ENCODE measurements at places on chromosomes 2 and 18. TPM values are rescaled to one million over a fixed set of nuclear protein-coding genes. Genes with fewer than 3 reads are reported as not detected.

- no peak for DNase-seq
Measured at GRCh38 chr18:68985172-68985820, 187.4 kb downstream of the CCDC102B start.

Gene CXCR4
- total RNA-seq, result 106 TPM

DNA sequence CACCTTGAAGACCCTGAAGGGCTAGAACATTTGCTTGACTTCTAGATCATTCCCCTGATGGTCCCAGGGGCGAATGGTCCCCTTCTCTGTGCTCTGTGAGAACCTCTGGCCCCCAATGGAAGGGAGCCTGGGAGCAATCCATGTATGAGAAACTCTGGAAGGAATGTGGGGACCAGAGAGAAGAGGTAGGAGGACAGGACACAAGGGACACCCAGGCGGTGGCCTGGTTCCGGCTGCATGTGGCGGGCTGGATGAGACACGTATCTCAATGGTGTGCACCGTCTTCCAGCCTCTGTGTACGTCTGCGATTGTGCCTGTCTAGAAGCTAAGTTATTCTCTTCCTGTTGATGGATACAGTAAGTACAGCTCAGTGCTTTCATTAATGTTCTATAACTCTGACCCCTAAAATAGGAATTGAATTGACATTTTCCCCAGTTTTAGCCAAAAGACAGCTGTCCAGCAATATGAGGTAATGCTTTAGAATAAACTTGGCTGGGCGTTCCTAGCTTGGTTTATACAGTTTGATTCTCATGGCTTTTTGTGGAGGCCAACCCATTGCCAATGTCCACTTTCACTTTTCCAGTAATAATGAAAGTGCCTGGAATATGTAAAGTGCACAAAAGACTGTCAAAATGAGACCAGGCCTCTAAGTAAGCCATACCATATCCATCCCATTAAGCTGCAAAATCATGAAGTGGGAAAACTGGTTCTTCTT lies 30.1 kb upstream of the COPS8 start:
- DNase-seq, result no peak

DNA sequence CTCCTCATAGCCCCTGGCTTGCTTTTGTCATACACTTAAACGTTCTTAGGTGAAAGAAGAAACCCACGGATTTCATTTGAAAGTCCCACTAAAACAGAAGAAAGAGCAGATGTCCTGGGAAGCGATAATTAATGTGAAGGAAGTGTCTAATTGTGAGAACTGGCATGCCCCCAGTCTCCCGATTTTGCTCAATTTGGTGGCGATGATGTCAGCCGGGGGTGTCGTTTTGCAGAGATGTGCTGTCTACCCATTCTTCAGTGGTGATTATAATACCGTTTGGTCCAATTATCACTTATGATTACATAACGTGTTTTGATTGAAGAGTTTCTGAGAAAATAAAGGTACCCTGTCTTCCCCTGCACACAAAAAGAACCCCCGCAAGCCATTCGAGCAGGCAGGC lies 103.1 kb downstream of the RTN4 start:
- DNase-seq, result no peak

GRCh38 chr2:218658671-218659257 lies 659 bp downstream of the ZNF142 start:
- DNase-seq, result no peak

- DNase-seq, result no peak
Measured at GRCh38 chr18:36415171-36415570, 117.7 kb downstream of the FHOD3 start.

DNA sequence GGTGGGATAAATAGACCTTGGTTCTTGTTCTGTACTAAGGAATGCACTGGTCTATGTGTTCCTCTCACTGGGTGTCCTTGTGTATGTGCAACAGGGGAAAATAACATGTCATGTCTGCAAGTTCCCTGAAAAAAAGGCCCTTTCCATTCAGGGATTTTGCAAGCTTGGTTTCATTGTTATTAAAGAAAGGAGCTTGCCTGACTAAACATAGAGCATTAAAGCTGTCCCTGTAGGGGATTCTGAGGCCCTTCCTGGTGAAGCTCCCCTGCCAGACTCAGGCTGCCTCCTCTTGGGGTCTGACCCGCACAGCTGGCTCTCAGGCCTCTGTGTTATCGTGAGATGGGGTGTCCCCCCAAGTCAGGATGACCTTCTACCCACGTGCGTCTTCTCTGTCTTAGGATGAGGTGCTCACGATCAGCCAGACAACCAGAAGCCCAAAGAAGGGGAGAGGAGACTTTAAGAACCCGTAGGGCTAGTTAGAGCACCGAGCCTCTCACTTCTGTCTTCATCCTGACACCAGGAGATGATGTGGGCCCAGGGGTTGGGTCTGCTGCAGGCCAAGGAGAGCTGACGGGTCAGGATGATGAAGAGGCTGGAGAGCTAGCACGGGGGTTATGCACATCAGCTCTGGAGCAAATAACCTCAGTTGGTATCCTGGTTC lies 21.2 kb downstream of the CAPG start:
- no peak for DNase-seq

Gene NBAS
- total RNA-seq, result 34.1 TPM

- DNase-seq, result no peak
Measured at GRCh38 chr18:41899535-41899934, 55.5 kb upstream of the PIK3C3 start.

Gene DSG3
- total RNA-seq, result not detected

GRCh38 chr2:200871151-200871550 lies 6.7 kb upstream of the CLK1 start:
- no peak for DNase-seq

DNA sequence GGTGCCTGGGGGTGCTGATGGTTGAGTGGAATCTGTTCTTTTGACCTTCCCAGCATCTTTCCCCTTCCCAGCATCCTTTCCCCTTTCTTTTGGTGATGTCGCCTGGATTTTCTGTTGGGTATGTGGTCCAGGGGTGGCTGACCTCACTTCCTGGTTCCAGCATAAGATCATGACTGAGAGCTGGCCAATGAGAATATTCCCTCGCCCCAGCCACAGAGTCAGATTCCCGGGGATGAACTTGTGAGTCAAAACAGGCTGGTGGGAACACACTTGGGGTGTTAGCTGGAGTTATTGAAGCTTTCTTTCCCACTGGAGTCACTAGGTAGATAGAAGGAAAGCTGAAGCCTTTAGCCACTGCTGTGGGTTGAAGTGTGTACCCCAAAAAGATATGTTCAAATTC lies 28.0 kb upstream of the FOSL2 start:
- DNase-seq, result no peak

Gene XIRP2
- total RNA-seq, result not detected

Gene SP9
- not detected for total RNA-seq

- no peak for DNase-seq
Measured at GRCh38 chr2:165149439-165149838, 54.4 kb downstream of the SCN3A start.

DNA sequence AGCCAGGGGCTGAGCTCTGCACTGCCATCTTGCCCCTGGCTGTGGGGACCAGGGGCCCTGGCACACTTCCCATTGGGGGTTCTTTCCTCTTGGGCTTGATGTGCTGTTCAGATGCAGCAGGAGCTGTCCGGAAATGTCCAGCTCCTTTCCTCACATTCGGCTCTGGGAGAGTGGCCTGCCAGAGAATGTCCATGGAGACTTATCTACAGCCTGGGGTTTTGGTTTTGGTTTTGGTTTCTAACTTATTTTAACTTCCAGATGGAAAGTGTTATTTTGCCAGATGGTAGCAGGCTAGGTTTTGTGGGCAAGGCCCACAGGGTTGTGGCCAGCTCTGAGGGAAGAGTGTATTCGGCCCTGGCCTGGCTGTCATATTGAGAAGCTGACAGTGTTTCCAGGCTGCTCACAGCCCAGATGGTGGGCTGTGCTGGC lies 177.3 kb downstream of the ANKRD30B start:
- no peak for DNase-seq

Gene ANKRD23
- total RNA-seq, result 3.9 TPM

Gene ABCG5
- total RNA-seq, result not detected

DNA sequence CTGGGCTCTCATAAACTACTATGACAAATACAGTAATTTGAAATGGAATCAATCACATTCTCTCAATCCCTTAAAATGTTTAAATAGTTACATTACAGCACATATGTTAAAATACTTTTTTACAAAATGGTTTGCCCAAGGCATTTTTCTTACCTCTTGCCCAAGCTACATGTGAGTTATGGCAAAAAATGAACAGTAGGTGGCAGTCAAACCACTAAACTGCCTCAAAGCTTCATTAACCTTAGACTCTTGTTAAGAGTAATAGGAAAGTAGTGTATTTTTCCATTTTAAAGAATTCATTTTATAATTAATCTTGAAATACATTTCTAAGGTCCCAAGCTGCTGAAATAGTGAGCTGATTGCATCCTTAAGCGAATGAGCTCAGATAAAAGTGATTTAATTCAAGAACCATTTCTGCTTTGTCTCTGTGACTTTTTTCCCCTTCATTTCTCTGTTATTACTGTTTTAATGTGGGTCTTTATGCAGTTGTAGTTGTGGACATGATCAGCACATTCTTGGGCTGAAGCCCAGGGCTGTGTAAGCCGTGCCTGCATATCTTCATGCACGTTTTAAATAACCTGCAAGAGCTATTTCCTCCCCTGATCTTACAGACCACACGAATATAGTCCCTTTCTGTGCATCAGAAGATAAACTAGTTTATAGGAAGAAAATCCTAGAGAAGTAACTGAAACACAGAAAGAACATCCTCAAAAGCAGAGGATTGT lies 311.8 kb downstream of the LNPK start:
- no peak for DNase-seq

Gene CPLX4
- total RNA-seq, result not detected

DNA sequence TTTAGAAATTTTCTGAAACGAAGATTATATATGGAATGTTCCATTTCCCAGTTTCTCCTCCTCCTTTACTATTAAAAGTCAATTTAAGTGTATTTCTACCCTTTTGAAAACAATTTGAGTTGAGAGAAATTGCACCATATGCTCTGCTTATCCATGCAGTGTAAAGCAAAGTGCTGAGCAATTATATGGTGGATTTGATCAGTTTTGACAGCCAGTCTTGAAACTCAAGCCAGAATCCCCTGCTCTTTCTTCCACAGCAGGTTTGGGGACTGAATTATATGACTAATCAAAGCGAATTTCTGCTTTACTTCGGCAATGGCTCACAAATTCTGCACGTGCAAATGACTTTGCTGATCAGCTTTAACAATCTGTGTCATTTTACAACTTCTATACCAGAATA lies 1183.6 kb downstream of the LRP1B start:
- no peak for DNase-seq

GRCh38 chr18:9287036-9287435 lies 47.5 kb upstream of the TWSG1 start:
- no peak for DNase-seq

Gene CD8B
- 259 TPM for total RNA-seq

DNA sequence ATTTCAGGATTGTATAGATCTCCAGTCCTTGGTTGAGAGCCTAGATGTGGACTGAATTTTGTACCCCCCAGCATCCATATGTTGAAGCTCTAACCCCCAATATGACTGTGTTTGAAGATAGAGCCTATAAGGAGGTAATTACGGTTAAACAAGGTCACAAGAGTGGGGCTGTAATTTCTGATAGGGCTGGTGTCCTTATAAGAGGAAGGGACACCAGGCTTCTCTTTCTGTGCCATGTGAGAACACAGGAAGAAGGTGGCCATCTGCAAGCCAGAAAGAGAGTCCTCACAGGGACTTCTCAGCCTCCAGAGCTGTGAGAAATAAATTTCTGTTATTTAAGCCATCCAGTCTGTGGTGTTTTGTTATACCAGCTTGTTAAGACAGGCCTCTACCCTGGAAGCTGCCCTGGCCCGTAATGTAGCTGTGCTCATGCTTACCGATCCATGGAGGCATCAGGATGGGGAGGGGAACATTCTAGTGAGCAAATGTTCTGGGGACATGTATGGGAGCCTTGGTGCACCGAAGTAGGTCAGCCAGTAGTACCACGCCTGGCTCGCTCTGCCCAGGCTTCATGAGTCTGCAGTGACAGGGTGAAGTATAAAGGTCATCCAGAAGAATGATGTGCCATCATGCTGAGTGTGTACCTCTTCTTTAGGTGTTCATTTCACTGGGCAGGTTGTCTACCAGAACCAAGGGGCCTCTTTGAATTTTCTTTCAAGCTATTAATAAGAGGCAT lies 16.1 kb downstream of the RASGRP3 start:
- no peak for DNase-seq

DNA sequence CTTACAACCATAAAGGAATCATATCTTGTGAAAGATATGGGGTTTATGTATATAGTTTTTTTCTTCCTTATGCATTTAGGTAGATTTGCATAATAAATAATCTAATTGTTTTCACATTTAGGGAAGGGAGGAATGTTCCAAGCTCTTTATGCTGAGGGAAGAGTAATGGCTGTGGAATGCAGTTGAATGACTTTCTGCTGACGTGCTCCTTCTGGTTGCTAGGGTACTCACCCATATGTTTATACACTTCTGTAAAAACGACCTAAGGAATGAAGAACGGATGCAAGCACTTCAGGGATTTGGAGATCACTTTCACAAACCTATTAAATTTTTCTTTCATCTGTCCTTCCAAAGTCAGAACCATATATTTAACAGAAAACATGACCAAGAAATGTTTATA lies 29.2 kb upstream of the PPP4R1 start:
- no peak for DNase-seq

- no peak for DNase-seq
Measured at GRCh38 chr2:72974436-72974754, 57.1 kb downstream of the EMX1 start.

- DNase-seq, result no peak
Measured at GRCh38 chr2:209505410-209505809, 81.6 kb downstream of the MAP2 start.

DNA sequence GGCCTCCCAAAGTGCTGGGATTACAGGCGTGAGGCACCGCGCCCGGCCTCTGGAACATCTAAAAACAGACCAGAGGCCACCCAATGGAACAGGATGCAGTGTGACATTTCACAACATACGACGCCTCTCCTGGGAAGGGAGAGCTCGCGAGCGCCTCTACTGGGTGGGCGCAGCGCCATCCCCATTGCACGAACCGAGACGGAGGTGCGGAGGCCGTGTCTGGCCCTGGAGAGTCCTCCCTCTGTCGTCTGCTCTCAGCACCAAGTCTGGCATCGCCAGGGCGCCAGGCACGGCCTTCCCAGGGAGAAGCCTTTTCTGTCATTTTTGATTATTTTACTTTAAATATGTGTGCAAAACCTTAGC lies 9.4 kb upstream of the GBX2 start:
- no peak for DNase-seq

Gene SERPINB10
- not detected for total RNA-seq
